ENCODE measurements at places on chromosomes 3 and 15. TPM values are rescaled to one million over a fixed set of nuclear protein-coding genes. Genes with fewer than 3 reads are reported as not detected.

GRCh38 chr3:50442945-50443579, 60.4 kb downstream of the CACNA2D2 start:
- H3K4me1 ChIP-seq: no peaks in the 10 kb centered on the region
- H3K27me3 ChIP-seq: peaks cover 49% of the 10 kb centered on the region
- no peaks in the 10 kb centered on the region for H3K36me3 ChIP-seq
- no peak overlapping the region for H3K4me3 ChIP-seq
- no peak overlapping the region for H3K27ac ChIP-seq

GRCh38 chr3:16177962-16178627, 3.6 kb downstream of the GALNT15 start:
- no peak for DNase-seq
- peaks cover 18% of the 10 kb centered on the region for H3K27me3 ChIP-seq
- H3K4me3 ChIP-seq: no peak overlapping the region
- no peaks in the 10 kb centered on the region for H3K36me3 ChIP-seq

GRCh38 chr3:81799403-81799802, 38.0 kb upstream of the GBE1 start:
- H3K4me1 ChIP-seq: no peaks in the 10 kb centered on the region
- no peaks in the 10 kb centered on the region for H3K36me3 ChIP-seq
- DNase-seq: no peak
- H3K4me3 ChIP-seq: no peak overlapping the region
- no peak overlapping the region for H3K27ac ChIP-seq

PYGO1 gene
- 3.9 TPM for total RNA-seq

SI gene
- not detected for total RNA-seq

GRCh38 chr3:33153782-33154181, 40.0 kb downstream of the CRTAP start:
- no peaks in the 10 kb centered on the region for H3K36me3 ChIP-seq
- no peaks in the 10 kb centered on the region for H3K27me3 ChIP-seq
- no peak for DNase-seq
- H3K4me1 ChIP-seq: no peaks in the 10 kb centered on the region
- H3K27ac ChIP-seq: no peak overlapping the region

DNA sequence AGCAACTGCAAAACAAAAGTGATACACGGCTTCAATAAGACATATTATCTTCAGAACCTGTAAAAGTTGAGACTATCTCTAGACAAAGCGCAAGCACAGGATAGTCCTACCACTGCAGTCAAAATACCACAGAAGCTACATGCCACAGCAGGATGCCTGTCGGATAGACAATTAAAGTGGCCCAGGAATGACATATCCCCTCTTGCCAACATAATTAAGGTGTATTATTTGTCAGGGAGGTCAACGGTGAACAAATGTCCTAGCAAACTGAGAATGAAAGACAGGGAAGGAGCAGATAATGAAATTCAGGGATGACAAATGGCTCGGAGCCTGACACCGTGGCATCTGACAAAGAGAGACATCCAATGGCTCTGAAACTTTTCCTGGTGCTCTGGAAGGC, 185.7 kb downstream of the MECOM start:
- H3K36me3 ChIP-seq: no peaks in the 10 kb centered on the region
- H3K27me3 ChIP-seq: no peaks in the 10 kb centered on the region
- no peaks in the 10 kb centered on the region for H3K4me1 ChIP-seq
- H3K27ac ChIP-seq: no peak overlapping the region

DNA sequence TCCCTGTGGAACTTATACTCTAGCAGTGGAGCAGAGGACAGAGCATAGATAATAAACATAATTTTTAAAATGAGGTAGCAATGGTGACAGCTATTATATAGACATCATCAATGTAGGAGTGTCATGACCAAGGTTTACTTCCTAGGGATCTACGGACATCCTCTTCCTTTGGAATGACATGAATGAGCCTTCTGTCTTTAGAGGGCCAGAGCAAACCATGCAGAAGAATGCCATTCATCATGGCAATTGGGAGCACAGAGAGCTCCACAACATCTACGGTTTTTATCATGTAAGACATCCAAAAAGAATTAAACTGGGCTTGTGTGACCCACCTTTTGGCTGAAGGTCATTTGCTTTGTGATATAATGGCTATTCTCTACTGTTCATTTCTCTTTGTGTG, 30.1 kb upstream of the CAPN3 start:
- H3K27ac ChIP-seq: no peak overlapping the region
- DNase-seq: no peak
- no peak overlapping the region for H3K4me3 ChIP-seq
- H3K36me3 ChIP-seq: no peaks in the 10 kb centered on the region
- H3K4me1 ChIP-seq: peaks cover 7% of the 10 kb centered on the region

INO80 gene
- total RNA-seq: 18.8 TPM

NR2F2 gene
- total RNA-seq: 72.1 TPM

VEPH1 gene
- total RNA-seq: 4.0 TPM

- no peak for DNase-seq
- H3K27me3 ChIP-seq: no peaks in the 10 kb centered on the region
- H3K27ac ChIP-seq: no peak overlapping the region
- no peaks in the 10 kb centered on the region for H3K36me3 ChIP-seq
- H3K4me1 ChIP-seq: peaks cover 7% of the 10 kb centered on the region
These were observed 57.9 kb downstream of the ADCY5 start for GRCh38 chr3:123390865-123391600.

GRCh38 chr15:78650022-78650421, 9.0 kb upstream of the CHRNB4 start:
- no peaks in the 10 kb centered on the region for H3K4me1 ChIP-seq
- no peaks in the 10 kb centered on the region for H3K27me3 ChIP-seq
- H3K27ac ChIP-seq: no peak overlapping the region
- H3K4me3 ChIP-seq: no peak overlapping the region
- DNase-seq: no peak

MOBP gene
- not detected for total RNA-seq

SLC35G2 gene
- total RNA-seq: 5.0 TPM

DNA sequence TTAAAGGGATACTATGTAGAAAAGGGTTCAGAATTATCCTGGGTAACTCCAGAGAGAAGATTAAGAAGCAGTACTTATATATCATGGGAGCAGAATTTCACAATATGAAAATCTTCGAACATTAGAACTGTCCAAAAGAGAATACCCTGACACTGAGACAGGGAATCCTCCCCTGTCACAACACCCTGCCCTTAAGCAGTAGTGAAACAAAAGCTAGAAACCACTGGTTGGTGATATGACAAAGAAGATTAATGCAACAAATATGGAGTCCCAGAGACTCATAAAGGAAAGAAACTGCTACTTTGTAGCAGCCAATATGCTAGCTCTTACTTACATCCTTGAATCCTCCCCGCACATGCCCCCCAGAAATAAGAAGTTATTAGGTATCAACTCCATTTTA, 18.5 kb downstream of the MIX23 start:
- H3K27me3 ChIP-seq: no peaks in the 10 kb centered on the region
- peaks cover 40% of the 10 kb centered on the region for H3K36me3 ChIP-seq
- H3K4me1 ChIP-seq: peaks cover 31% of the 10 kb centered on the region
- no peak for DNase-seq
- H3K27ac ChIP-seq: peak overlapping the region; percentile 96
- H3K4me3 ChIP-seq: no peak overlapping the region

EPHA3 gene
- total RNA-seq: not detected

DNA sequence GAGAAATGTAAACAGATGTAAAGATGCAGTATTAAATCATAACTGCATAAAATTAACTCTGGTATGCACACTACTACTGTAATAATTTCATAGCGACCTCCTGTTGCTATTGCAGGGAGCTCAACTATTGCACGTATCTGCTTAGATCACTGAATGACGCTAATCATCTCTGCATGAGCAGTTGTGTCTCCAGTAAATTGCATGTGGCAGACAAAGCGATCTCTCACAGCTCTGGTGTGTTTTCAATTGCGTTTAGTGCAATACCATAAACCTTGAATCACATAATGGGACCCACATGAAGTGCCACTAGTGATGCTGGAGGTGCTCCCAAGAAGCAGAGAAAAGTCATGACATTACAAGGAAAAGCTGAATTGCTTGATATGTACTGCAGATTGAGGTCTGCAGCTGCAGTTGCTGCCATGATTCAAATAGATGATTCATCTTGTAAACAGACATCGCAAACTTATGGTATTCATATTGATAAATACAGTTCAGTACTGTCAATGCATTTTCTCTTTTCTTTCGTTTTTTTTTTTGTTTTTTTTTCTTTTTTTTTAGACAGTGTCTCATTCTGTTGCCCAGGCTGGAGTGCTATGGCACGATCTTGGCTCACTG, 30.2 kb upstream of the LCTL start:
- no peak overlapping the region for H3K27ac ChIP-seq
- no peak overlapping the region for H3K4me3 ChIP-seq
- no peak for DNase-seq

CNTN3 gene
- not detected for total RNA-seq

DNA sequence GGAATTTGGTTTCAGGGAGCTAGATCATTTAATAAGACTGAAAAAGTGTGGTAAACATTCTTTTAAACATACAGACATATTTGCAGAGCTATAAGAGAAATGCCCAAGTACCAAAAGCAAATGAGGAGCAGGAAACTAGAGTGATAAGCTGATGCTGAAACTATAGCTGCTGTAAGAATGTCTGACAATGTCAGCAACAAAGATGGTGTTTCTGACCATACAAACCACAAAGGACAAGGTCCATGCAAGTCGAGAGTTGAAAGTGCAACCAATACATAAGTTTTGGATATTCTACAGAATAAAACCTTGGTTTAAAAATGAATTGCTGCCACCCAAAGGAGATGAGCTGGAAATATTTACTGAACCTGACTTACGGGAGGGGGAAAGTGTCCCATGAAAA, 610.2 kb downstream of the TBL1XR1 start:
- no peaks in the 10 kb centered on the region for H3K36me3 ChIP-seq
- H3K27ac ChIP-seq: no peak overlapping the region
- no peaks in the 10 kb centered on the region for H3K27me3 ChIP-seq
- no peaks in the 10 kb centered on the region for H3K4me1 ChIP-seq
- H3K4me3 ChIP-seq: no peak overlapping the region

GRCh38 chr3:157533298-157534070, 30.3 kb upstream of the VEPH1 start:
- H3K36me3 ChIP-seq: no peaks in the 10 kb centered on the region
- H3K4me1 ChIP-seq: peaks cover 6% of the 10 kb centered on the region
- H3K27me3 ChIP-seq: no peaks in the 10 kb centered on the region
- H3K27ac ChIP-seq: no peak overlapping the region
- H3K4me3 ChIP-seq: no peak overlapping the region

- H3K36me3 ChIP-seq: no peaks in the 10 kb centered on the region
- H3K4me3 ChIP-seq: no peak overlapping the region
- no peak for DNase-seq
These were observed 3.7 kb downstream of the MELTF start for GRCh38 chr3:197025736-197026480.

DNA sequence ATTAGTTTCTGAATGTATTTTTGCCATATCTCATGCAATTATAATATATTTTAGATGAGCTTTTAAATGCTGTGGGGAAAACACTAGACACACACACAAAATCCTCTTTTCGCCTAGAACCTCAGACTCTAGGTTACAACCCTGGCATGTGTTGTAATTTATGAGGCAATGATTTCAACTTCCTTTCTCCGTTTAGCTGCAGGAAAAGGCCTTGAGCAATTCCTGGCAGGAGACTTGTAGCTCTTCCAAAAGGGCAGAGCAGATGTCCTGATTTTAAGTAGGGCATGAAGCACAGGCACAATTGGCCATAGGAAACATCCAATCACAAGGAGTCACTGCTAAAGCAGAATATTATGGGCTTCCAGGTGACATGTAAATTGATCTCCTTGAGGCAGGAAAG, 82.0 kb downstream of the GPR156 start:
- H3K36me3 ChIP-seq: no peaks in the 10 kb centered on the region
- no peak overlapping the region for H3K4me3 ChIP-seq
- H3K27ac ChIP-seq: no peak overlapping the region
- no peak for DNase-seq
- peaks cover under 1% of the 10 kb centered on the region for H3K4me1 ChIP-seq

RFTN1 gene
- not detected for total RNA-seq

GRCh38 chr15:39230205-39230907, 350.5 kb upstream of the THBS1 start:
- no peak overlapping the region for H3K27ac ChIP-seq
- no peak for DNase-seq
- no peaks in the 10 kb centered on the region for H3K27me3 ChIP-seq
- no peaks in the 10 kb centered on the region for H3K36me3 ChIP-seq

TGM5 gene
- total RNA-seq: 1.7 TPM

SH2D7 gene
- total RNA-seq: not detected

GOLGA8A gene
- total RNA-seq: 60.7 TPM

- no peak overlapping the region for H3K27ac ChIP-seq
- H3K36me3 ChIP-seq: no peaks in the 10 kb centered on the region
- no peaks in the 10 kb centered on the region for H3K4me1 ChIP-seq
- DNase-seq: no peak
These were observed 3.0 kb downstream of the SNTN start for GRCh38 chr3:63655519-63655918.

DNA sequence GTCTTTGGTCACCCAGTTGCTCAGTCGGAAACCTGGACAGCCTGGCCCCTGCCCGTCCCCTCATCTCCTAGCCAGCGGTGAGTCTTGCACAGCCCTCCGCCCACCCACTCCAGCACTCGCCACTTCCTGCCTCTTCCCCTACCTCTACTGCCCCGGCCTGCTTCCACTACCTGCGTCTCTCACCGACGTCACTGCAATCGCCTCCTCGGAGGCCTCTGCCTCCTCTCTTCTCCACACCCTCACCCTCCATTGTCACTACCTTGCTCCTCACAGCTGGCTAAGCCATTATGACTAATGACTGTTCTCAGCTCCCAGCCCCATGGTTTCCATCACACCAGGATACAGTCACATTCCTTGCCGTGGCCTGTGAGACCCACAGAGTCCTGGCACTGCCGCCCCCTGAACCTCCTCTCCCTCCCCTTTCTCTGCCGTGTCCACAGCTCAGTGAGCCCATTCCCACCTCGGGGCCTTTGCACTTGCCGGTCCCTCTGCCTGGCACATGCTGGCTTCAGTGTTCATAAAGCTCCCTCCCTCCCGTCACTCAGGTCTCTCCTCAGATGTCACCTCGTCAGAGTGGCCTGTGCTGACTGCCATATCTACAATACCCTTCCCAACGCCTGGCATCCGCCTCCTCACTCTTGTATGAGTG, 104.8 kb downstream of the FBLN2 start:
- no peaks in the 10 kb centered on the region for H3K27me3 ChIP-seq
- no peaks in the 10 kb centered on the region for H3K36me3 ChIP-seq
- peaks cover 53% of the 10 kb centered on the region for H3K4me1 ChIP-seq
- no peak for DNase-seq

GRCh38 chr3:137062250-137062649, 104.5 kb downstream of the IL20RB start:
- no peak overlapping the region for H3K27ac ChIP-seq
- no peak overlapping the region for H3K4me3 ChIP-seq
- no peaks in the 10 kb centered on the region for H3K36me3 ChIP-seq
- no peaks in the 10 kb centered on the region for H3K4me1 ChIP-seq
- no peak for DNase-seq
- peaks cover 19% of the 10 kb centered on the region for H3K27me3 ChIP-seq

All from PC-9 (cell line).